GM04503 (cell line): ENCODE measurements at places on chromosomes 1 and 21.

GRCh38 chr1:184362876-184363275, 24.0 kb upstream of the C1orf21 start:
- peak; percentile 32 for DNase-seq

DNA sequence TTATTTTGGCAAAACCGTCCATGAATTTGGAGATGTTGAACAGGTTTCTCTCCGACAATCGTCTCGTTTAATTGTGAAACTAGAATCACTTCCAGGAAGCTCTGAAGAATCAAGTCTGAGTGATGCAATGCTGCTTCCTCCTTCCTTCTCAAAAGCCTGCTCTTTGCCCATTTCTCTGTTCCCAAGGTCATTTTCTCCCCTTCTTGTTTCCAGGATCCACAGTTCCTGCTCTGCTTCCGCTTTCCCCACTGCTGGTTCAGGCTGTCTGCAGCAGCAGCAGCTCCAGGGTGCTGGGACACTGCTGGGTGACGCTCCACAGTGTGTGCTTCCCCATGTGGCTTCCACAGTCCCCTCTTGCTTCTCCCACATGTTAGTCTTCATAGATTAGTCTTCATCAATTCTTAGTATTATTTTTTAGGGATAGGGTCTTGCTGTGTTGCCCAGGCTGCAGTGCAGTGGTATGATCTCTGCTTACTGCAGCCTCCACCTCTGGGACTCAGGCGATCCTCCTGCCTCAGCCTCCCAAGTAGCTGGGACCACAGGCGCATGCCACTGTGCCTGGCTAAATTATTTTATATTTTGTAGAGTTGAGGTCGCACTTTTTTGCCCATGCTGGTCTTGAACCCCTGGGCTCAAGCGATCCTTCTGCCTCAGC, 156.2 kb downstream of the DYRK1A start:
- DNase-seq: no peak

- no peak for DNase-seq
Observed at GRCh38 chr1:200275816-200276453, 133.9 kb downstream of the ZNF281 start.

DNA sequence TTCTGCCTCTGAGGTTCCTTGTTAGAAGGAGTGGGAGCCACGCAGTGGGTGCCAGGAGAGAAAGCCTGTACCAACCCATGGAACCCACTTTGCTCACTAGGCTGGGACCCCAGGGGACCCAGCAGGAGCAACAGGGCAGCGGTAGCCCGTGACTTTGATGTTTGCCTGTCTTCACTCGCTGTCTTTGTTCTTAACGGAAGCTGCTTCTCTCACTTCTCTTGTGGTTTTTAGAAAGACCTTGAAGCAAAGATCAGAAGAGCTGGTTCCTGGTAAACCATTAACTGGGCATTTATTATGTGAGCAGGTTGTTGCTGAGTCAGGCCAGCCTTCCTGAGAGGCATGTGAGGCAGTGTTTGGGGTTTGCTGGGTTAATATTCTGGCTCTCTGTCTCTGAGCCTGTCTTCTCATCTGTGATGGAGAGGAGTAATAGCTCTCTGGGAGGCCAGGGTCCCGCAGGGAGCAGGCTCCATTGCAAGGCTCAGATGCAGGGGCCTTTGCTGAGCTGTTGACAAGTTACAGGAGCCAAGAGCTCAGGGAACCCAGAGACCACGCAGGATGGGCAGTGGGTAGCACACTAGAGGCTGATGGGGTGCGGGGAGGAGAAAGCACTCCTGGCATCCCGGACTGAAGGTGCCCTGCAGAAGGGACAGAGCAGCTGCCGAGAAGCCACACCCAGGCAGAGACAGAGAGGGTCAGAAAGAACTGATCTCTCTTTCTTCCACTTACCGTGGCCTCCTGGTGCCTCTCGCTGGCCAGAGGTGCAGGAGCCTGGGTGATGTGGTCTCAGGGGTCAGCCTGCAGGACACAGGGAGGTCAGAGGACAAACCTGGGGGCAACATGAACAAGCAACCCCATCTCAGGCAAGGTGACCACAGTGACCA, 367.5 kb upstream of the C1orf174 start:
- DNase-seq: no peak

DNA sequence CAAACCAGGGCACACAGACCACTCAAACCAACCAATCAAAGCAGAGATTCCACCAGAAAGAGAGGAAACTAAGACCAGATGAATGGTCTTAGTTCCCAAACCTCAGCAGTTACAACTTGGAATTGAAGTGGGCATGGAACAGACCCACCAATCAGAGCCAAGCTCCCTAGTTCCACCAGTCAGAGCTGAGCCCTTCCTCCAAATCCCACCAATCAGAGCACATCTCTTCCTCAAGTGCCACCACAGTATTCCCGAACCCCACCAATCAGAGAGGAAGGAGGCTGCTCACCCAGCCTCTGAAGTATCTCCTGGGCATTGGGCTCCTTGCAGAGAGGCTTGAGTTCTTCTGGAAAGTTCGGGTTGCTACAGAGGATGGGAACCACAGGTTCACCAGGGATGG, 1.4 kb downstream of the GUCA2A start:
- no peak for DNase-seq
